ENCODE measurements at places on chromosomes 5 and 9.

GRCh38 chr5:73668017-73668416 is 42.0 kb downstream of the ARHGEF28 start:
- no peak for DNase-seq

GRCh38 chr5:38297830-38298608 is 39.7 kb downstream of the EGFLAM start:
- no peak for DNase-seq

DNA sequence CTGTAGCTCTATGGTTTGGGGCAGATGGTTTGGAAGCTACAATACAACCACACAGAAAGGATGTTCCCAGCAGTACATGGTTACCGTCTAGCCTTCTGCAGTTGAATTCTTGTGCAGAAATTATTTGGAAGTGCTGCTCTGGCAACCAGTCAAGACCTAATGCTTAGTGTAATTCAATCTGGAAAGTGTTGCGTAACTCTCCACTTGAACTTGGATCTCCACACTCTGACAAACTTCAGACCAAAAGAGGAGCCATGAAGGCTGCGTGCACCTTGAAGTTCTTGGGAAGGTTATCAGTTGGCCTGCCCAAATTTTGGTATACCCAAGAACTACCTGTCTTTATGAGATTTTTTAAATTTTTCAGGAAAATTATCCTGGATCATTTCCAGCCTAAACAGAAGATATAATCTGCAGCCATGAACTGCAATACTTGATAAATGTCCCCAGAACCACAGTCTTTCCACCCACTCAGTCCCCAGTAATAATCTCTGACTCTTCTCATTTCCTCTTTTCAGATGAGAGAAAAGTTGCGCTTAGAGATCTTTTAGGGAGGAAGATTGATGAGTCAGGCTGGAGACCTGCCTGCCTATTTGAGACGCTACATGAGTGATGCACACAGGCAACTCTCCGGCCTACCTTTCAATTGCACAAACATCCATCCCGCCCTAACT is 159.9 kb downstream of the FANCC start:
- no peak for DNase-seq

- DNase-seq, result no peak
These were observed 129.6 kb downstream of the BARX1 start for GRCh38 chr9:93825348-93826115.

DNA sequence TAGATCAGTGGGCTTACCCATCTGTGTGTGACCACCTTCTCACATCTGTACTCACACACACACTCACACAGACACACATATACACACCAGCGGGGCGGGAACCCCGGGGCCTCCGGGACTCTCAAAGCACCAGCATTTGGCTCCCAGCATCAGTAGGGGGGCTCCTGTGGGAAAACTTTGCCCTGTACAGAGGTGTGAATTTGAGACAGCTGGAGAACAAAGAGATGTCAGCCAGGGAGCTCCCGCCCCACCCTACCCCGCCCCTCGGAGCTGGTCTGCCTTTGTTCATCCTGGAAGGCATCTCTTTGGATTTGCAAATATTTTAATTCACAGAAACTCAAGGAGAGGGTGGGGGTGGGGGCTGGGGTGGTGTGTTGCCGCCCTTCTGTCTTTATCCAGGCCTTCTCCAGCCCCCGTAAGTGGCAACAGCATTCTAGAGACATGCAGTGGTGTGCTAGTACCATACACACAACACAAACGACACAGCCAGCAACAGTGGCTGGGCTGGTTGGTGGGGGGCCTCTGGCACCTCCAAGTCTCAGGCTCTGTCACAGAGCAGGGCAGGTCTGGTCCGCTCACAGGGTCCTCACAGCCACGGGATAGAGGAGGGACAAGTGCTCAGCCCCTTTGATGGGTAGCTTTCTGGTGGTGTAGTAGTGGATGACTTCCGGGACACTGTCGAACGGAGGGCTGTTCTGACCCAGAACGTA is 15.5 kb upstream of the SLC25A51 start:
- DNase-seq, result no peak

- no peak for DNase-seq
These were observed 2.8 kb downstream of the PDLIM7 start for GRCh38 chr5:177494346-177495195.

DNA sequence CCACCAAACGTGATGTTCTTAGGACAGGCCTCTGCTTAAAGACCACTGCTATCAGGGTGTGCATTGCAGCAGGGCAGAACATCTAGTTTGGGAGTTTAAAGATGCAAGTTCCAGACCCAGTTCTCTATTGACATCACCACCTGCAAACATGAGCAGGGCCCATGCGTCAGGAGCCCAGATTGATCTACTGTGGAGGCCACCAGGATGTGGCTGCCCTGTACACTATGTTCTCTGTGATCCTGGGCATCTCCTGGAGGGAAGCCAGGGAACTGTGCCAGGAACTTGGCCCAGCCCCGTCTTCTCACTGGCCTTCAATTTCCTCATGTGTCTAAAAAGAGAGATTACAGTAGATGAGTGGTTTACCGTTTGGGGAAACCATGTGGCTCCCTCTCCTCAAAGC is 87.1 kb downstream of the PDE6A start:
- DNase-seq, result no peak

DNA sequence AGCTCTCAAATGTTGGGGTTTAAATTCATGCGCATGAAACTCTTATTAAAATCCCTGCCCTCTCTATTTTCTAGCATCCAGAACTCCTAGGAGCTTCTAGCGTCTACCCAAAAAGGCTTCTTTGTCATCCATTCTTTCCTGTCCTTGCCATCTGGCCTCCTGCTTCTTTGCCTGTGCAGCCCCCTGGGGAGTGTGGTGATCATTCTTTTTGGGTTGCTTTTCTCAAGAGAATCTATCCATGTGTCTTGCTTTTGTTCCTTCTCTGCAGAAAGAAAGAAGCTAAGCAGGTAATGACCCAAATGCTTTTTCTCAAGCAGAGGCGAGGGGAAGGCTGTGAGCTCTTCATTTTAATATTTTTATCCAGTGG is 26.6 kb downstream of the SKP2 start:
- DNase-seq, result no peak

DNA sequence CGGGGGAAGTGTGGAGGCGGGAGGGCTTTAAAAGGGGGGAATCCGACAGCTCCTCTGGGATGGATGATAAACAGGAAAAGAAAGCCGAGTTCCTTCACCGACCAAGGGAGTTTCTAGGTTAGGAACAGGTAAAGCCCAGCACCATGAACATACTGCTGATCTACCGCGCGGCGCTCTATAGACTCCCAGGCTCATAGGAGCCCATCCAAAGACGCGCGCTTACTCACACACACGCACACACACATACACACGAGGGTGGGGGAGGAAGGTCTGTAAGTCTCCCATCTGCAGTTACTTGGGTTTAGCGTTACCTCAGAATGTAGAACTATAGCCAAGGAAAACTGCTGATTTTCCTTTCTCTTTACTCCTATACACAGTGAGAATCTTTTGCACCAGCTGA is 2.6 kb upstream of the GABRB2 start:
- peak; percentile 6 for DNase-seq

- no peak for DNase-seq
These were observed 88.7 kb downstream of the CFAP90 start for GRCh38 chr5:7762267-7762666.

GRCh38 chr5:67337751-67338150 is 141.2 kb upstream of the CD180 start:
- no peak for DNase-seq

- no peak for DNase-seq
These were observed 31.7 kb upstream of the CDKN2B start for GRCh38 chr9:22040760-22041159.

DNA sequence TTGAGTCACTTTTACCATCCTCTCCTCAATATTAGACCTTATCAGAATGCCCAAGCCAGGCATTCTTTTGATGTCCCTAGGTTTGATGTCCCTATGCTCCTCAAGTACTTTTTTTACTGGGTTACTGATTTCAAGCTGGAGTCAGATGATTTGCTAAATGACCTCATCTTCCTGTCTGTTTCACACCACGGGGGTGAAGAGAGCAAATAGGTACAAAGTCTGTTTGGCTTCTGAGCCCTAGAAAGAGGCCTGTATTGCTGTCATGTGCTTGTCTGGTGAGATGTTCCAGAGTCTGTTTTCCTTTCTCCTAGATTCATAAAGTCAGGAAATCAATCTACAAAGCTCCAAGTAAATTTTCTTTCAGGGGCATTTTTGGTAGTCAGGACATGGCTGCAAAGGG is 12.7 kb upstream of the DAB2 start:
- DNase-seq, result no peak

DNA sequence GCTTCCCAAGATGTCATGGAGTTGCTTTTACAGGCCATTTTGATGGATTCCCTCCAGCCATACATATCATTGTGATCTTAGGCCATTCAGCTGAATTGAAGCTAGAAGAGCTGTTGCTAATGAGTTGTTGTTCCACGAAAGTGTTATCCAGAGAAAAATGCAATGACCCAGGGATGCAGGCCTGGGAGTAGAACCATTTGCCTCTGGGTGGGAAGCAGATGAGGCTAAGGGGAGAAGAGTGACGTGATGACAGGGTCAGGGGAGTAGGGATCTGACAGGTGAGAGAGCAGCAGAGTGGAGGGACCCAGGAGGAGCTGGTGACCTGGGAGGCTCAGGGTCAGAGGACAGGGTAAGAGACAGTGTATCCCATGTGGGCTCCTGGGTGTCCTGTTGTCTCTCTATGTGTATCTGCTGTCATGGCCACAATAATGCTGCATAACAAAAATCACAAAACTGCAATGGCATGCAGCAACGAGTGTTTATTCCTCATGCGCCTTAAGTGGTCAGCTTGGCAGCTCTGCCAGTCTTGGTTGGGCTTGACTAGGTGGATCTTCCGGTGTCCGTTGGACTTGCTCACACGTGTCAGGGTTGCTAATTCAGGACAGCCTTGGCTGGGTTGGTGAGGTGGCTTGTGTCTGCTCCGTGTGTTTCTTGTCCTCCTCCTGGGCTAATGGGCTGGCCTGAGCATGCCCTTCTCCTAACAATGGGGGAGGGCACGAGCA is 90.6 kb downstream of the LIFR start:
- no peak for DNase-seq

DNA sequence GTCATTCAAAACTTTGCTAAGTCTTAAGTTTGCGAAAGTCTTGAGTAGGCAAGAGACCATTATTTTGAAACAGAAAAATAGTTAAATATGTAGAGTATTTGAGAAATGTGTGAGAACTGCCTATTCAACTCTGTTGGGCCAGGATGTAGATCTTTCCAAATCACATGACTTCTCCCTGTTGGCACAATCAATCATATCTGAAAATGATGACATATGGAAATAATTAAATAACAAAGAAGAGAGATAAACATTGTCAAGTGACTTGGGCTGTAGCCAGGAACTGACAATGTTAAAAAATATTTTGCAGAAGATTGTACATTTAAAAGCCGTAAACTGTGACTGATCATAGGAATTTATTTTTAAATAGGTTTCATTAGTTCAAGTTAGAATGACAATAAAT is 104.6 kb upstream of the IL6ST start:
- no peak for DNase-seq

DNA sequence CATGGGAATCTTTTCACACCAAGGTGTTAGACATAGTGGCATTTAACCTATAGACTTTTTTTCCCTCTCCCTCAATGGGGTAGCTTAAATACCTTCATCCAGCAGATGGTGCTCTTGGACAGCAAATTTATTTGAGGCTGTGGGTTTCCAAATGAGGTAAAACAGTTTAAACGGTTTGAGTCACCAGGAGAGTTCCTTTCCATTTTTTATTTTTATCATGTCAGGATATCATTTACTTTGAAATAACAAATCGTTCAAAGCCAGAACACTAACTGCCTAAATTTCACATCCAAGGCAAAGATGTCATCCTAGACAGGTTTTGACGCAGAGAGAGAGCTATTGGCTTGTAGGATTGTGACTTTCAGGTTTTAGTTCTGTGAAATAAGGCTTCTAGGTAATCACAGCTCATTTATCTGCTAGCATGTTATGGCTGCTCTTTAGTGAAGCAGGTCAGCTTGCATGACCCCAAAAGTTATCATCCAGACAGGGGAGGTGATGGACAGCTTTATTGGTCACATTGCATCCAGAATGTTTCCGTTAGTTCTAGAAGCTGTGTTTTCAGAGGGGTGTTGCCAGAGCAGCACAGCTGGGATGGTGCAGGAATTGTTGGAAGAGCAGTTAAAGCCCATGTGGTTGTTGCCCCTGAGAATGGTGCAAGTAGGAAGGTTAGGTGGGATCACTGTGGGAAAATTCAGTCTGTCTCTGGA is 69.8 kb downstream of the KDM4C start:
- no peak for DNase-seq

DNA sequence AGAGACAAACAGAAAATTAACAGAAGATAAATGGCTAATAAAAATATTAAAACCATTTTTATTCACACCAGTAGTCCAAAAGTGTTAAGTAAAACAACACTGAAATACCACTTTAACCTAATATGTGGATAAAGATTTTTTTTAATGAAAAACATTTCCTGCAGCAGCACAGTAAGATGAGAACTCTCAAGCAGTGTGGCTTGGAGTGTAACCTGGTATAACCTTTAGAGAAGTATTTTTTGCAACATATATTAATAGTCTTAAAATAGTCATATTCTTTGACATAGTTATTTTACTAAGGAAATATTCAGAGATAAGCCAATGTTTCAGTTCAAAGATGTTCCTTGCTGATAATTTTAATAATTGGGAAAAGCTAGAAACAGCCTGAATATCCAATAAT is 644.4 kb downstream of the PDE4D start:
- DNase-seq, result no peak

- no peak for DNase-seq
These were observed 106.0 kb downstream of the FRMD3 start for GRCh38 chr9:83432104-83432627.

GRCh38 chr9:92635760-92636159 is 34.2 kb downstream of the IPPK start:
- DNase-seq, result no peak

GRCh38 chr9:117546894-117547678 is 132.2 kb upstream of the ASTN2 start:
- DNase-seq, result no peak

- DNase-seq, result no peak
These were observed 20.8 kb upstream of the SLC24A2 start for GRCh38 chr9:19809422-19810269.

- no peak for DNase-seq
These were observed 195.9 kb upstream of the RAD23B start for GRCh38 chr9:107087222-107087621.

DNA sequence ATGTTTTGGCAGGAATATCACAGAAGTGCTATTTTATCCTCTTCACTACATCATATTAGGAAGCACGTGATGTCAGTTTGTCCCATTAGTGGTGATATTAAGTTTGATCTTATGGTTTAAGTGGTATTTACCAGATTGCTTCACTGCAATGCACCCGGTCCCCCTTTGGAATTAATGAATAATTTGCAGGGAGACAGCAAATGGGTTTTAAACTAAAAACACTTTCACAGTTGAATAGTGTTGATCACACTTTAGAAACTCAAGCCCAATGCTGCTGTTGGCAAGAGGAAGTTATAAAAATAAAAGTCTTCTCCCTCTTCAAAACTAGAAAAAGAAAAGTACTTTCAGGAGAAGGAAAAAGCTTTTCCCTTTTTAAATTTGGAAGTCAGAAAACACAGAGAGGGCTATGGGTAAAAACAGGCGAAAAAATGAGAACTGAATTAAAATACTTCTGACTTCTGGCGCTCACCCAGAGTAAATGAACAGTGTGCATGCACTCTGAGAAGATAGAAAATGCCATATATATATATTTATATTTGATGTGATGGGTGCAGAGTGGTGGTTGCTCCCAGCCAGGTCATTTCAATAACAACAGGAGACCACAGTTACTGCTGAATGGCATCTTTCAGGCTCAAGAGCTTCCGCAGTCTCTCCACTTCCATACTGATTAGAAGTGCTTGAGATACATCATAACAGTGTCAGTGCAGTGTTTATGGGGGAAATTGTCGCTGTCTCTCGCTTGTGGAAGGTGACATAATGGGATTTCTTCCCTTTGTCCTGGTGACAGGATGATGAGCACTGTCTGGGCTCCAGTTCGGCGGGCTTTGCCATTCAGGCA is 278.0 kb downstream of the ZSWIM6 start:
- no peak for DNase-seq
